ENCODE measurements at places on chromosomes 5 and 9. TPM values are rescaled to one million over a fixed set of nuclear protein-coding genes. Genes with fewer than 3 reads are reported as not detected.

The NRARP gene
- 0.30 TPM for total RNA-seq

The TNFSF8 gene
- total RNA-seq, result not detected

The C5orf52 gene
- total RNA-seq, result not detected

The NUDCD2 gene
- total RNA-seq, result 6.5 TPM

The DOCK8 gene
- under 0.01 TPM for total RNA-seq

Measured in smooth muscle cell of the umbilical artery (primary cell).